ENCODE measurements at places on chromosomes 7 and 10. TPM values are rescaled to one million over a fixed set of nuclear protein-coding genes. Genes with fewer than 3 reads are reported as not detected.

Gene VSTM4
- total RNA-seq, result 0.23 TPM

Gene CHAT
- not detected for total RNA-seq

Gene FIGNL1
- total RNA-seq, result 10.8 TPM

Gene SPDYE2B
- 0.12 TPM for total RNA-seq

Gene NAMPT
- total RNA-seq, result 153 TPM

Gene PVRIG
- not detected for total RNA-seq

Gene SPDYE9
- total RNA-seq, result not detected

Gene LIPJ
- total RNA-seq, result not detected

Gene STK31
- total RNA-seq, result not detected

Gene CALD1
- 510 TPM for total RNA-seq

Gene GFRA1
- 0.35 TPM for total RNA-seq

Measured in smooth muscle cell of the coronary artery (primary cell).